Effector memory CD4-positive, alpha-beta T cell (primary cell): ENCODE measurements at places on chromosomes 16 and 17.

- DNase-seq = no peak
Measured at GRCh38 chr17:40022961-40023541, 7.8 kb downstream of the CSF3 start.

GRCh38 chr16:58462997-58463941 lies 36.7 kb upstream of the NDRG4 start:
- no peak for DNase-seq

GRCh38 chr17:28033972-28034714 lies 8.3 kb upstream of the NLK start:
- no peak for DNase-seq

DNA sequence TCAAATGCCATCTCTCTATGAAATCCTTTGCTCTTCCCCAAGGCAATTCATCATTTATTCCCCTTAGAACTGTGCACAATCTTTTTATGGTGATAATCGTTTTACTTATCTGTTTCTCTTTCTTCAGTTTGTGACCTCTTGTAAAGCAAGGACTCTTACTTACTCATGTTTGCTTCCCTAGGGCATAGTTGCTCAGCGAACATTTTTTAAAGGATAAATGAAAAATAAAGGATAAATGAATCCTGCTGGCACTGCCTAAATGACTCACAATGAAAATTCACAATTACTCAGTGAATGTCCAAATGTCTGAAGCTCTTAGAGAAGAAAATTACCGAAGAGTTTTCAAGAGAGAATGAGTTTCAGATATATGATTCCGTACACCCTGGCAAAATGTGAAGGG lies 671.7 kb downstream of the CDH11 start:
- no peak for DNase-seq

- no peak for DNase-seq
Measured at GRCh38 chr16:56399047-56399446, 26.3 kb downstream of the AMFR start.

DNA sequence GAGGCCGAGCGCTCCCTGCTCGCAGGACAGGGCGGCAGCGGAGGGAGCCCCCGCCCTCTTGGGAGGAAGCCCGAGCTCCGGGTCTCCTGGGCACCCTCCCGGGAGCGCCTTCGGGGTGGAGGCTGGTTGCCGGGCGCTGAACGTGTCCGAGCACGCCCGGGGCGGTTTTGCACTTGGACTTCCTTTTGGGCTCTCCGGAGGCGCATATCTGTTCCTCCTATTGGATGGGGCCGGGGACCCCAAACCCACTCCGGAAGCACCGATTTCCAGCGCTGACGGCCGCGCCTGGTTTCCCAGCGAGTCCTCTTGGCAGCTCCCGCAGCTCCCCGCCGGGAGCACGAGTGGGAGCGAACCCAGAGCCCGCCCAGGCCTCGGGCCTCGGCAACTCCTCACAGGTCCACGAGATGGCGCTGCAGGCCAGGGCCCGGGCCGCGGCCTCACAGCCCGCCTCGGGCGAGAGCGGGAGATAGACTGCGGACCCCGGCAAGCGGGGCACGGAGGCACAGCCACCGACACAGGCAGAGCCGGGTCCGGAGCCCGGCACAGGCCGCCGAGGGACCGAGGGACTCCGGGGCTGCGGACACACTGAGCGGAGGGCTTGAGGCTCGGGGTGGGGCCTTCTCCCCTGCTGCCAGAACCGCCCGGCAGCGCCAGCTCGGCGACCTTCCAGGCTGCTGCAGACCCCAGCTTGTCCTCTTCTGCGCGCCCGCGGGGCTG lies 12.7 kb downstream of the TBX2 start:
- peak; percentile 59 for DNase-seq
